ENCODE measurements at places on chromosomes 1 and 21. TPM values are rescaled to one million over a fixed set of nuclear protein-coding genes. Genes with fewer than 3 reads are reported as not detected.

GRCh38 chr1:176656257-176656995 lies 193.5 kb downstream of the PAPPA2 start:
- DNase-seq, result no peak
- no peaks in the 10 kb centered on the region for H3K4me1 ChIP-seq
- H3K27ac ChIP-seq, result no peak overlapping the region
- H3K27me3 ChIP-seq, result no peaks in the 10 kb centered on the region
- H3K36me3 ChIP-seq, result no peaks in the 10 kb centered on the region
- H3K4me3 ChIP-seq, result no peak overlapping the region

Gene MAEL
- total RNA-seq, result not detected

DNA sequence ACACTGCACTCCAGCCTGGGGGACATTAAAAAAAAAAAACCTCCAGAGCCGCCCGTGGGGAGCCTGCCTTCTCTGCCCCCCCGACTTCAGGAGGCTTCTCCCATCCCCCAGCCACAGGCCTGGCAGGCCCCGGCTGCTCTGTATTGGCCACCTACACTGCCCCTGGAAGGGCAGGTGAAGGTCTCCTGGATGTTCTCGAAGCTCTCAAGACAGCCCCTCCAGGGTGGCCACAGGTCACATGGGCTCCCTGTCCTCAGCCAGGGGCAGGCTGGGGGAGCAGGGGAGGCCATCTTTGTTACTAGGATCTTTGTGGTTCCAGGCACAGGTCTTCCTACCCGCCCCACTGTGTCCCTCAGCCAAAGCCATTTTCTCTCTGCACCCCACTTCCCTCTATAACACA lies 32.8 kb downstream of the PADI6 start:
- H3K4me3 ChIP-seq, result no peak overlapping the region
- no peaks in the 10 kb centered on the region for H3K27me3 ChIP-seq
- peaks cover 5% of the 10 kb centered on the region for H3K4me1 ChIP-seq
- H3K27ac ChIP-seq, result no peak overlapping the region

- no peaks in the 10 kb centered on the region for H3K36me3 ChIP-seq
- peaks cover 14% of the 10 kb centered on the region for H3K4me1 ChIP-seq
- no peak overlapping the region for H3K27ac ChIP-seq
- H3K27me3 ChIP-seq, result no peaks in the 10 kb centered on the region
- no peak for DNase-seq
Measured at GRCh38 chr1:21297975-21298374, 7.7 kb upstream of the ECE1 start.

DNA sequence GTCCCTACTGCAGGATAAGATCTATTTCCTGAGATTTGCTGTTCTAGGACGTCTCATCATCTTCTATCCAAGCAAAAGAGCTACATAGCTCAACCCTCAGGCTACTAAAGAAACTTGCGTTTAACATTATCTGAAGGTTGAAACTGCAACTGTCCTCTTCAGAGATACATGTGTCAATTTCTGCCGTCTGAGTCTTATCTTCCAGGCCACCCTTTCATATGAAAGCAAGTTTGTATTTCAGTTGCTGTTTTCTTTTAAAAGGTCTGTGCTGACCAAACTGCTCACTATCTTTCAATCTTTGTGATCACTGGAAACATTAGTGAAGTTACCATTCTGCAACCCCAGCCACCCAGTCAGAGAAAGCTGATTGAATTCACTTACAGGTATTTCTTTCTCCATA lies 108.6 kb upstream of the RAB3GAP2 start:
- no peak overlapping the region for H3K4me3 ChIP-seq
- no peaks in the 10 kb centered on the region for H3K36me3 ChIP-seq
- DNase-seq, result no peak
- no peaks in the 10 kb centered on the region for H3K27me3 ChIP-seq
